CD4-positive, CD25-positive, alpha-beta regulatory T cell (primary cell): ENCODE measurements at places on chromosomes 2 and 18. TPM values are rescaled to one million over a fixed set of nuclear protein-coding genes. Genes with fewer than 3 reads are reported as not detected.

CLK1 gene
- 36.5 TPM for polyA plus RNA-seq

RPIA gene
- polyA plus RNA-seq: 42.3 TPM

DNA sequence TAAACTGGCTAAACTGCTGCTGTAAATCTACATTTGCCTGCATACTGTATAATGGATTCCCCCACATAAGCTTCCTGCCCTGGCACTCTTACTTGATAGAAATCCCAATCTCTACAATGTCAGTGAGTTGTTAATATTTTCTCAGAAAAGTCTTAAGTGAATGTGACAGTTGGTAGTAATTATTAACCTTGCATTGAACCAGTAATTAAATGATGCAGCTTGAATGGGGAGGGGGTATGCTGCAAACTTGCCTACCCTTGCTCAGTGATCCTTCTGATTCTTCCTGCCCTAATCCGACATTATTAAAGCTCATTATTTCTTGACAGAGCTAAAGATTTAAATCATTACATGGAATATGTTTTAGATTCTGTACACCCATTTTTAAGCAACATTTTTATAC is 119.0 kb upstream of the CDH7 start:
- no peak for DNase-seq
- H3K4me1 ChIP-seq: no peaks in the 10 kb centered on the region
- no peak overlapping the region for H3K27ac ChIP-seq
- no peak overlapping the region for H3K4me3 ChIP-seq

- H3K27me3 ChIP-seq: no peaks in the 10 kb centered on the region
- H3K4me3 ChIP-seq: no peak overlapping the region
- no peak for DNase-seq
- H3K4me1 ChIP-seq: peaks cover 14% of the 10 kb centered on the region
These were observed 28.3 kb downstream of the ANXA4 start for GRCh38 chr2:69770193-69770702.

SLC5A7 gene
- polyA plus RNA-seq: not detected
